ENCODE measurements at places on chromosomes 4 and X.

- DNase-seq: no peak
These were observed 11.4 kb downstream of the TMEM165 start for GRCh38 chr4:55407119-55407518.

DNA sequence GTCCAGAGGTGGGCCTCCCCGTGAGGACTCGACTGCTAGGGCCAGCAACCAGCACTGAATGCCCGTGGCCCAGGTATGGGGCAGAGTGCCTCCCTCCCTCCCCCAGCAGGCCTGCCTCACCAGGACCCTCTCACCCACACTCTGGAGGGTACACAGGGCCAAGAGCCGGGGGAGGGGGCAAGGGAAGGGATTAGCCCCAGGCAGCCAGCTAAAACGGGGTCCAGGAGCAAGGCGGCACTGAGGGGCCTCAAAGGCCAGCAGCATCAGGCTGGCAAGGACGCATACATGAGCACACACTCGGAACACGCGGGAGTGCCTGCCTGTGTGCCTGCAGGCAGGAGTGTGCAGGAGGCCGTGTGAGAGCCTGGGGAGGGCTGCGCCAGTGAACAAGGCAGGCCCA is 18.3 kb upstream of the DUSP9 start:
- no peak for DNase-seq

DNA sequence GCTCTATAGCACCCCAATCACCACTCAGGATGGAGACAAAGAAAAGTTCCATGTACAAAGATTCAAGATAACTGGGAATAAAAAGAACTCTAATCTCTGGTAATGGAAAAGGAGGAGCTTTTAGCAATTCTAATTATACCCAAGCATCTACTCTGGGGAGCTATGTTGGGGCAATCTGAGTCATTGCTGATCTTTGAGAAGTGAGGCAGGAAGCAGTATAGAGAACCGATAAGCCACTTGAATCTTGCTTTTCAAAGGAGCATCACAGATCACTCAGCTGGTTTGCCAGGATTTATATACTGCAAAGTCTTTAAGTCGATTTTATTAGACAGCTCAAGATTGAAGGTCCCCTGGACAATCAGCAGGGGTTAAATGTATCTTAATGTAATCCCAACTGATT is 220.0 kb downstream of the ENOX2 start:
- DNase-seq: no peak

DNA sequence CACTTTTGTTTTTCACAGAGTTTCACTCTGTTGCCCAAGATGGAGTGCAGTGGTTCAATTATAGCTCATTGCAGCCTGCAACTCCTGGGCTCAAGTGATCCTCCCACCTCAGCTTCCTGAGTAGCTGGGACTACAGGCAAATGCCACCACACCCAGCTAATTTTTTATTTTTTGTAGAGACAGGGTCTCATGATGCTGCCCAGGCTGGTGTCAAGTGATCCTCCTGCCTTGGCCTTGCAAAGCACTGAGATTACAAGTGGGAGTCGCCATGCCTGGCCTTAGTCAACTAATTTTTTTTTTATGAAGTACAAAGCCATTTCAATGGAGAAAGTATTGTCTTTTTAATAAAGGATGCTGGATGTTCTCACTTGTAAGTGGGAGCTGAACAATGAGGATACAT is 51.3 kb upstream of the UXT start:
- DNase-seq: no peak

DNA sequence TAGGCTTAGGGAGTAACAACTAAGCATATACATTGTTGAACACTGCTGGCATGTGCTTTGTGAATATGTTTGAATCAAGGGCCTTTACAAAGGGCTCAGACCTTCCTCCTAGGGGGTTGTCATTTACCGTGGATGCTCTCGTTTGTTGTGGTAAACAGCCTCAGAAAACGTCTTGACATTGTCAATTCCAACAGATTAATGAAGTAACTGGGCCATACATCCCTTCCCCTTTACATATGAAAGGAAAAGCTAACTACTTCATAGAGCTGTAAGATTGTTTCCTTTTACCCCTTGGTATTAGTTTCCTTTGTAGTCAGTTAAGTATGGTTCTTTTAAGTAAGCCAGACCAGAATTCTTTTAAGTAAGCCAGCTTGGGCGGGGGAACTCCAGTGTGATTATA is 42.9 kb downstream of the FAT4 start:
- DNase-seq: no peak

GRCh38 chr4:69484011-69484410 is 11.7 kb downstream of the UGT2B4 start:
- DNase-seq: no peak

DNA sequence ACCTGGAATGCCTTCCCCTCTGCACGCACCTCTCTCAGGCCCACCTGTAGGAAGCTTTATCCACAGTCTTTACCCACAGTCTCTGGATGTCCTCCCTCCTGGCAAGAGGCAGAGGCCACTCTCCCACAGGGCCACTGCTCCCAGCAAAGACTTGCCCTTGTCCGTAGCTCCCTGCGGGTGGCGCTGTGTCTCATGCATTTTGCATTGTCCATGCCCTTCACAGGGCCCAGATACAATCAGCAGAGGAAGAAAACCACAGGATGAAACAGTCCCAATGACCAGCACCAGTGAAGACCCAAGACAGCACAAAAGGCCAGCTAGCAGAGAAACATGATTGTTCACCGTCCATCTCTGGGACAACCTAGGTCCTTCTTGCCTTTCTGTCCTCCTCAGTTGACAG is 2.1 kb upstream of the NSG1 start:
- DNase-seq: no peak

- no peak for DNase-seq
These were observed 97.1 kb downstream of the AFF1 start for GRCh38 chr4:87031920-87032319.

DNA sequence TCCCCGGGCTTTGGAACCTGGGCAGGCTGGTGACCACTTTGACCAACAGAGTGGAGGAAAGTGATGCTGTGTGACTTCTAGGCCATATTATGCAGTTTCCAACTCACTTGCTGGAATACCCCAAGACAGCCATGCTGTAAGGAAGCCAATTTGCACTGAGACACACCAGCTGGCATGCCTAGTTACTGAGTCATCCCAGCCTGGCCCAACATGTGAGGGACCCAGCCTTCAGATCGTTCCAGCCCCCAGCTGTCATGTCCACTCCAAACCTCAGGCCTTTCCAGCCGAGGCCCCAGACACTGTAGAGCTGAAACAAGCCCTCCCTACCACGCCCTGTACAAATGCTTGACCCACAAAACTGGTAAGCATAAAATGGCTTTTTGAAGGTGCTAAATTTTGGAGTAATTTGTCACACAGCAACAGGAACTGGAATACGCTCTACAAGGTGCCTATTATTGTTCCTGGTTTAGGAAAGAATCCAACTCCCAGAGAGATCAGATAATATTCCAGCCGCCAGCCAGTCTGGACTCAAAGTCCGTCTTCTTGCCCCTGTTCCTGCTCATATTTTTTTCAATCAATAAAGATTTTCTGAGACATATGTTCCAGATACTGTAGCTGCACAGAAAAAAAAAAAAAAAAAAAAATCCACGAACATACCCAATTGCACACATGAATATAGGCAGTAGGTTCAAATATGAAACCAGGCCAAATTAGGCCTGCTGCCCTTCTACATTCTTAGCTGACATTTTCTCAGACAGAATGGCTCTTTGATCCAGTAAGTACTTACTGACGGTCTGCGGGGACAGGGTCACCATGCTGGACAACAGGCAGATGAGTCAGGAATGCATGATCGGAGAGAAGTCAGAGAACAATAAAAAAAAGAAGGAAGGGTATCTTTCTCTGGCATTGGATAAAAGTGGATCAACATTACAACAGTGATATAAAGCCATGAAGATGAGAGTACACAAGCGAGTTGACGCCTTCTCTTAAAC is 35.1 kb downstream of the SH3KBP1 start:
- no peak for DNase-seq

DNA sequence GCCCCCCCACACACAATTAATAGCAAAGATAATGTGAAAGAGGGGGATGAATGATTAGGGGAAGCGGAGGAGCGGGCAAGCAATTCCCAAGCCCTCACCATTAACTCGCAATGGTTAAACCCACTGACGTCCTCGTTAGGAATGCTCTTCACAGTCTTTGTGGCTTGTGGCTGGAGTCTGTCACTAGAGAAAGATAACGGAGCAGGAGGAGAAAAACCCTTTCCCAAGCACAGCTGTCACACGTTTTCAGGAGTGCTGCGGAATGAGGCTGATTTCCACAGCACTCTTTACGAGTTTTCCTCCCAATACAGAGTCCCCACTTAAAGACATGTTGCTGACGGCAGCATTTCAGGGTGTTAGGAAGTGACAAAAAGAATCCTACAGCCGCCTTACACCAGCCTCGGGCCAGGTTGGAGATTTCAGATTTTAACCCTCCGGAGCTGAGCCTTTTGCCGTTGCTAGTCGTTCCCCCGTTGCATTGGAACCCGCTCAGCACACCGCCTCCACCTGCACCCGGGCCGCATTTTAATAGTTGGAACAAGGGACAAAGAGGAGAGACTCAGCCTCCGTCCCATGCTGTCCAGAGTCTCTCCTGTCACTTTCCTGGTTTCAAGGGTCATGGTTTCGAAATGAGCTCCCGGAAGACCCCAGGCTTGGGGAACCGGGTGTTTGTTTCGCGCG is 92.2 kb downstream of the GEMIN8 start:
- DNase-seq: no peak

DNA sequence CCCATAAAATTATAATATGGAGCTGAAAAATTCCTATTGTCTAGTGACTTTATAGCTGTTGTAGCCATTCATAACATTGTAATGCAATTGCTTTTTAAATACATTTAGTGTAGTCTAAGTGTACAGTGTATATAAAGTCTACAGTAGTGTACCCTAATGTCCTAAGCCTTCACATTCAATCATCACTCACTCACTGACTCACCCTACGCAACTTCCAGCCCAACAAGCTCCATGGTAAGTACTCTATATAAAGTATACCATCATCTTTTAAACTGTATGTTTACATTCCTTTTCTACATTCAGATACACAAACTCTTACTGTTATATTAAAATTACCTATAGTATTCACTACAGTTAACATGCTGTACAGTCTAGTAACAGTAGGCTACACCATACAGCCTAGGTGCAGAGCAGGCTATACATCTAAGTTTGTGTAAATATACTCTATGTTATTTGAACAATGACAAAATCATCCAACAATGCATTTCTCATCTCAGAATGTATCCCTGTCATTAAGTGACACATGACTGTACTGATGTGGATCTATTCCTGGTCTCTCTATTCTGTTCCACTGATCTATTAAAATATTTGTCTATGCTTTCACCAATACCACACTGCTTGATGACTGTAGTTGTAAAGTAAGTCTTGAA is 33.7 kb downstream of the CLOCK start:
- no peak for DNase-seq

GRCh38 chrX:28946846-28947245 is 359.6 kb downstream of the IL1RAPL1 start:
- no peak for DNase-seq

DNA sequence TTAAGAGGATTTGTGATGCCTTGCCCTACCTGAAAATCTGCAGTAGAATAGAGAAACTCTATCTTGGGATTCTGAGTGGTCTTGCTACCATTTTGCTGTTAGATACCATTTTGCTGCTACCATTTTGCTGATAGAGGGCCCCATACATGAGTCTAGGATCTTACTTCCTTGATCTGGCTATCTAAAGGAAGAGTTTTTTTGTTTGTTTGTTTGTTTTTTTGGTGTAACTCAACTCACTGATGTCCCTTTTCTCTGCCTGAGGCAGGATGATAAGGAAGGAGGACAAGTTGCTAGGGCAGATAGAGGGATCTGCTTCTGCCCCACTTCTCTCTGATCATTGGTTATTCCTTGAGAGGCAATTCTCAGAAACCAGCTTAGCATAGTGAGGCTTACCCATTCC is 31.0 kb downstream of the XK start:
- no peak for DNase-seq

DNA sequence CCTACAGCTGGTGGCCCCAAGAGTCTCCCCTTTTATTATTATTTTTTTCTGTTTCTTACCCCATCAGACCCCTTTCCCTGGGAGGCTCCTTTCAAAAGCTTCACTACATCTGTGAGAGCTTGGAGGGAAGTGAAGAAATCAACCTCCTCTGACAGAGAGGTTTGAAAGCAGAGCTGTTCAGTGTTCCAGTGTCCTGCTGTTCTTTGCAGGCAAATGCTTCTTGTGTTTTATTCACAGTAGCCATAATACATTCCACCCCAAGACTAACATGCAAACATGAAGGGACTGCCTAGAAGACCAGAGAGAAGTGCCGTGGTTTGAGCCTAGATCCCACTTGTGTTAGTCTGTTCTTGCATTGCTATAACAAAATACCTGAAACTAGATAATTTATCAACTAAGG is 192.1 kb downstream of the PTTG2 start:
- DNase-seq: no peak

GRCh38 chrX:97416461-97416860 is 532.8 kb downstream of the RPA4 start:
- no peak for DNase-seq

DNA sequence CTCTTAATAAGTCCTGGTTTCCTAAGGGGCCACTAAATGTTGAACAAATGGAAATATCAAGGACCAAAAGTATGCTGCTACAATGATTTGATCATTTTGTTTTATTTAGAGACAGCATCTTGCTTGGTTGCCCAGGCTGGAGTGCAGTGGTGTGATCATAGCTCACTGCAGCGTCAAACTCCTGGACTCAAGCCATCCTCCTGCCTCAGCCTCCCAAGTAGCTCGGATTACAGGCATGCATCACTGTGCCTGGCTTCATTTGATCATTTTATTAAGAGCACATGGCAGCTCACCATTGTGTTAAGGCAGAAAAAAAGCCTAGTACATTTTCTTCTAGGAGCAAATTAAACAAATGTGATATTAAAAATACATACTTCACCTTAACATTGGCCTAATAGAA is 52.7 kb downstream of the DCLK2 start:
- no peak for DNase-seq

DNA sequence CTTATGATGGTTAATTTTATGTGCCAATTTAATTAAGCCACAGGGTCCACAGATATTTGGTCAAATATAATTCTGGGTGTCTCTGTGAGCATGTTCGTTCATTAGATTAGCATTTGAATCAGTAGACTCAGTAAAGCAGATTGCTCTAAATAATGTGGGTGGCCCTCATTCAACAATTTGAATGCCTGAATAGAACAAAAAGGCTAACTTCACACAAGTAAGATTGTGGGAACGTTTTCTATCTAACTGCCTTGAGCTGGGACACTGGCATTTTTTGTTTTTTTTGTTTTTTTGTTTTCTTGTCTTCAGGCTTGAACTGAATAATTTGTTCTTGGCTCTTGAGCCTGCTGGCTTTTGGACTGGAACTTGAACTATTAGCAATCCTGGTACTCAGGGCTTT is 292.4 kb upstream of the SPANXN4 start:
- no peak for DNase-seq

DNA sequence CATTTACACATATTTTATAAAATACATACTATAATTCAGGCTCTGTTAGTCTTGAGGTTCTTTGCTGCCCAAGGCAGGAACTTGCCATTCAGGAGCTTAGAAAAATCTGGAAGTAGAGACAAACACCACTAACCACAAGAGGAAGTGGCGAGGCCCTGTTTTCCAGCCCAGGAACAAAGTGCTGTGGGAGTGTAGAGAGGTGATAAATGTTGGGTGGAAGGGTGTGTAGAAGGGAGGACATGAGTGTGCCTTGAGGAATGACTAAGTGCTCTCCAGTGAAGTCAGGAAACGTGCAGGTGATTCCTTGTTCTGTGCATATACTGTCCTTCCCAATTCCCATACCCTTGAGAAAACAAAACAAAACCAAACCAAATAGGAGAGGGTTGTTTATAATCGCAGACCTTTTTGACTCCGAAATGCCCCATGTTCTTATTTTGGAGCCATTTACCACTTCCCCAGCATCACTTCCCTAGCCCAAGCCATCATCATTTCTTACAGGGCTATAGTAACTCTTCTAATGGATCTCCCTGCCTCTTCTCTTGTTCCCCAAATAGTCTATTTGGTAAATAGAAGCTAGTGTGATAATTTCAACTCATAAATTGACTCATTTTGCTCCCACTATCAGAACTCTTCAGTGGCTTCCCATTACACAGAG is 83.2 kb downstream of the GPAT3 start:
- DNase-seq: no peak

Measured in GM18507 (cell line).